ENCODE measurements at places on chromosomes 4 and X.
A peak's percentile ranks its signal among the peaks of the same experiment; 100 is the strongest.

- DNase-seq, result no peak
Observed at GRCh38 chr4:163932504-163932903, 438.0 kb downstream of the TMA16 start.

- peak; percentile 7 for DNase-seq
Observed at GRCh38 chr4:66911880-66912279, 633.4 kb downstream of the CENPC start.

DNA sequence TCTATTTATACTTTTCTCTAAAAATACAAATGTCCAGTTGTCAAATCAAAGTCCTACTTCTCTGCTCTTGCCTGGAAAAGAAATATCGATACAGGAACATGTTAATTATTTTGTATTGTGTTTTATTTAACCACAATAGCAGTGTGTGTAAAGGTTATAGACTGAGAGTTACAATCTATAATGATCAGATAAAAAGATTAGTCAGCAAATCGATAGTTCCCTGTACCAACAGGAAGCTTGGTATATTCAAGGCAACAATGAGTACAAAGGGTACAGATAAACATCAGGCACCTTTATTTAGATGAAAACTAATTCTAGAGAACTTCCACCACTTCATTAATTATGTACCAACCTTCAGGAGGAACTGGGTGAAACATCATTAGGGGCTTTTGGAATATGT lies 469.5 kb downstream of the GBA3 start:
- no peak for DNase-seq

- DNase-seq, result no peak
Observed at GRCh38 chr4:16663307-16663706, 235.1 kb downstream of the LDB2 start.

- DNase-seq, result no peak
Observed at GRCh38 chrX:80423744-80424143, 3.5 kb downstream of the TENT5D start.
